SK-N-SH (cell line): ENCODE measurements at places on chromosomes 7 and 10. TPM values are rescaled to one million over a fixed set of nuclear protein-coding genes. Genes with fewer than 3 reads are reported as not detected.

DNA sequence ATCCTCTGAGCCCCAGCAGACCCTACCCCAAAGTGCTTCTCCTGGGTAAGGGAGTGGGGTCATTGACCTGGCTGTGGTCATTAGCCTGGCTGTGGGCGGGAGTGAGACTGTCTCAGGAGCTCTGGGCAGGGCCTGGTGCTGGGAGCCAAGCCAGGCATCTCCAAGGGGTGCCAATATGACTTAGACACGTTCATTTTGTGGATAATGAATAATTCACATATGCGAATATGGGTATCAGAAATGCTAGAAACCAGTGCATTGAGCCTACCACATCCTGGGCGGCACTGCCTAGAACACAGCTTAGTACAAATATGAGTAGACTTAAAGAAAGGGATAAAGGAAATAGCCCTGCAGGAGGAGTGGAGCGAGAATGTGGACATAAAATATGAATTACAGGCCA, 14.4 kb upstream of the SRRM3 start:
- no peak for DNase-seq

- DNase-seq, result no peak
These were observed 46.0 kb downstream of the LCOR start for GRCh38 chr10:96878057-96878456.

GRCh38 chr7:107105591-107106245, 61.2 kb downstream of the PRKAR2B start:
- no peak for DNase-seq

GRCh38 chr7:3897430-3898372, 596.6 kb downstream of the SDK1 start:
- DNase-seq, result peak; percentile 62

GRCh38 chr7:43077285-43077684, 35.2 kb upstream of the HECW1 start:
- no peak for DNase-seq

GRCh38 chr7:31333291-31333690, 7.2 kb downstream of the NEUROD6 start:
- no peak for DNase-seq

CHST3 gene
- polyA plus RNA-seq, result 6.0 and 6.1 TPM in 2 replicates

CFTR gene
- polyA plus RNA-seq, result not detected in 2 replicates

NEUROD6 gene
- not detected in 2 replicates for polyA plus RNA-seq

SH2D4B gene
- not detected in 2 replicates for polyA plus RNA-seq

CYP2C19 gene
- not detected in 2 replicates for polyA plus RNA-seq
